ENCODE measurements at places on chromosomes 13 and 19.

DNA sequence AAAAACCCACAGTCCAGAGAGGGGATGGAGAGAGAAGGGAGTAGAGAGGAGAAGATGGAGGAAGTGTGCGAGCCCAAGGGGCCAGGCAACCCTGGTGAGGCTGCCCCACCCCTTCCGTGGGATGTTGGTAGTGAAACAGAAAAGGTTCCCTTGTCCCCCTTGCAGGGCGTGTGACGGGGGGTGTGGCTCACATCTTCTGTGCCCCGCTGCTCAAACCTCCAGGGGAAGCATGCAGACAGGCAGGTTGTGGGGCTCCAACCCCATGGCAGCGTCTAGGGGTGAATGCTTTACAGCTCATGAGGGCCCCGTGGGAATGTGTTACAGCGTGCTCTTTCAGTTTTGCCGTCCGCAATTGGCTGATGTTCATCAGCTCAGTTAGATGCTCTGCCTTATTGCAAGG is 14.7 kb upstream of the EVI5L start:
- DNase-seq = no peak
- H3K27ac ChIP-seq = no peak overlapping the region
- peaks cover 20% of the 10 kb centered on the region for H3K4me1 ChIP-seq
- no peaks in the 10 kb centered on the region for H3K36me3 ChIP-seq
- H3K27me3 ChIP-seq = no peaks in the 10 kb centered on the region

DNA sequence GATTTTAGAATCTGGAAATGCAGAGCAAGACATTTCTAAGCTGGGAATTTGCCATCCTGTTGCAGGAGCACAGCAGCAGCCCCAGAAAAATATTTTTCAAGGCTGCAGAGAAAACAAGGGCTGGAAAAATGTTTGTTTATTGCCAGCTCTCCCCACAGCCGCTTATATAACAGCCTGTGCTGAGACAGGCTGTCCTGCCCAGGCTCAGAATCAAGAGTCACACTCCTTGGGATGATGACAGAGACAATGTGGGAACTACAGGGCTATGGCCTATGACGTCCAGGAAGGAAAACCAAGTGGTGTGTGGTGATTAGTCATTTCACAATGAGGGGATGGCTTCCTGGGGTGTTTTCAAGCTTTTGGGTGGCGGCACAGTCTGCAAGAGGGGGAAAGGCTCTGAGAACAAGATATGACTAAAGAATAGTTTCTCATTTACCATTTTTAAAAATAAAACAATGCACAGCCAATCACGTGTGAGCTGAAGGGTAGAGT is 136.3 kb upstream of the SERP2 start:
- H3K27ac ChIP-seq = peak overlapping the region; percentile 78
- no peaks in the 10 kb centered on the region for H3K27me3 ChIP-seq
- H3K4me1 ChIP-seq = peaks cover 24% of the 10 kb centered on the region
- no peaks in the 10 kb centered on the region for H3K36me3 ChIP-seq
- no peak for DNase-seq

DNA sequence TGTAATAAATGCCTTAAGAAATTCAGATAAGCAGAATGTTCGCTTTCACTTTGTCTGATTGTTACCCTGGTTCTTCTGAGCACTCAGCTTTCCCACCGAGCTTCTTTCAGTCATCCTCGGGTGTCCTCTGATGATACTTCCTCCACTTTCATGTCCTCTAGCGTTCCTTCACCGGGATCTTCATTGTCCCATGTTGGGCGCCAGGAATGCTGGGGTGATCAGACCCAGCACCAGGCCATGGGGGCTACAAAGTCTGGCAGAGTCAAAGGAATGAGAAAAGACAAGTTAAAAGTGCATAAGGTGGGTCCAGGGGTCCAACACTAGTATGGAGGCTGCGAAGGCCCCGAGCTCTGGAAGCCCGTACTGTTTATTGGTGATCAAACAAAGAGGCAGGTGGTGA is 11.7 kb upstream of the C19orf84 start:
- no peak overlapping the region for H3K27ac ChIP-seq
- no peak for DNase-seq
- no peaks in the 10 kb centered on the region for H3K36me3 ChIP-seq
- H3K27me3 ChIP-seq = no peaks in the 10 kb centered on the region
- H3K4me1 ChIP-seq = no peaks in the 10 kb centered on the region

DNA sequence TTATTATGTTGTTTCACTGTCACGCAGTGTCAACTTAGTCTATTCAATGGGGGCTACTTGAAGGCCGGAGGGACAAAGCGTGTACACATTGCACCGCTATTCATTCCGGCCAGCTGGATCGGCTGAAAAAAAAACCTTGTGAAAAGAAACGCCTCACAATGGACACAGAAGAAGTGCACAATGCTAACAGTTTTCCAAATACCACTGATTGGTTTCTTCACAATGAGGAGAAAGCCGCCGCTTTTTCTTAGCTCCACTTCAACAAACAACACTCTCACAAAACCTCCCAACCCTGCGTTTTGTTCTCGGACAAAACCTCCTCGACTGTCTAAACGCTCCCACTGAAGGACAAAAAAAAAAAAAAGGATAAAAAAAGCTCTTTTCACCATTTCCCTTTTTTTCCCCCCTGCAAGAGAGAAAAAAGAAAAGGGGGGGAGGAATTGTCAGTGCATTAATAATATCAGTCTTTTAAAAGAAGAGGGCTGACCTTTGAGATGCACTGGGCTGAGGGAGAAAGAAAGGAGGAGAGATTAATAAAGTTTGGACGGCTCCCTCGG is 5.4 kb downstream of the SOX21 start:
- no peak for DNase-seq
- H3K27me3 ChIP-seq = peaks cover 65% of the 10 kb centered on the region
- H3K36me3 ChIP-seq = no peaks in the 10 kb centered on the region
- H3K27ac ChIP-seq = no peak overlapping the region

GRCh38 chr13:112445411-112446271 is 69.5 kb downstream of the SPACA7 start:
- H3K36me3 ChIP-seq = no peaks in the 10 kb centered on the region
- DNase-seq = no peak
- H3K4me3 ChIP-seq = no peak overlapping the region
- H3K4me1 ChIP-seq = no peaks in the 10 kb centered on the region
- H3K27ac ChIP-seq = no peak overlapping the region
- peaks cover 20% of the 10 kb centered on the region for H3K27me3 ChIP-seq

DNA sequence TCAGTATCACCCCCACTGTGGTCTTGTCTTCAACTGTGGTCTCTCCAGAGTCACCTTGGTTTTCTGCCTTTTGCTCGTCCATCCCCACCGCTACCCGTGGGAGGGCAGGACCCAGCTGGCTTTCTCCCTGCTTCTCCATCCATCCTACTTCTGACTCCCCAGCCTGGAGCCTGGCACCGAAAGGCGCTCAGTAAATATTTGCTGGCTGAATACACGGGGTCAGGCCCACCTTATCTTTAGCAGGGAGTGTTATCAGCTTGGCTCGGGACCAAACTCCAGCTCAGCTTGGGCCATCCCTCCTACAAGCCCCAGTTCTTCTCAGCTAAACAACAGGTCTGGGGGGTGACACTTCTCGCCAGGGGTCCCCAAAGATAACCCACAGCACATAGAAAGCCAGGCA is 62.0 kb upstream of the KLF2 start:
- H3K27me3 ChIP-seq = peaks cover 21% of the 10 kb centered on the region
- no peak overlapping the region for H3K27ac ChIP-seq
- DNase-seq = no peak
- H3K4me1 ChIP-seq = no peaks in the 10 kb centered on the region
- no peaks in the 10 kb centered on the region for H3K36me3 ChIP-seq
- no peak overlapping the region for H3K4me3 ChIP-seq

DNA sequence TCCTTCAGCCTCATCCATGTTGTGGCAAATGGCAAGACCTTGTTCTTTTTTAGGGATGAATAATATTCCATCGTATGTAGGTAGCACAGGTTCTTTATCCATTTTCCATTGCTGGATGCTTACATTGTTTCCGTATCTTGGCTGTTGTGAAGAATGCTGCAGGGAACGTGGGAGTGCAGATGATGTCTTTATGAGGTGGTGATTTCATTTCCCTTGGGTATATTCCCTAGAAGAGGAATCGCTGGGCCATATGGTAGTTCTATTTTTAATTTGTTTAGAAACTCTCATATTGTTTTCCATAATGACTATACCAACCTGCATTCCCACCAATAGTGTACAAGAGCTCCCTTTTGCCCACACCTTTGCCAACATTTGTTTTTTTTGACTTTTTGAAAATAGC is 186.3 kb upstream of the TMTC4 start:
- H3K4me1 ChIP-seq = no peaks in the 10 kb centered on the region
- DNase-seq = no peak
- no peak overlapping the region for H3K4me3 ChIP-seq
- no peaks in the 10 kb centered on the region for H3K36me3 ChIP-seq
- H3K27ac ChIP-seq = no peak overlapping the region
- no peaks in the 10 kb centered on the region for H3K27me3 ChIP-seq

DNA sequence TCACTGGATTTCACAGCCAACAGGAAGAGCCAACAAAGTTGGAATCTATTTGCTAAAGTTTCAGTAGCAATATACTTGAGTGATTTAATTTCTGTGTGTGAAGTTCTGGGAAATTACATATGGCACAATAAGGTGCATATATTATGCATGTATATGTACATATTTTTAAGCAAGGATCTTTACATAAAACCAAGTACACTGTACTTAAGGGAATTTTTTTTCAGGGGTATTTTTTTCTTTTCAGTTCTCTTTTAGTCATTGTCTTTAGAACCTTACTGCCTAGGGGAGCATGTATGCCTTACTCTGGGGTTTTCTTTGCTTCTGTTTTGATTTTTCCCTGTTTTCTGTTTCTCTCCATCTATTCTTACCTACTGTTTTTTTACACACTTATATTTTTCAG is 7.4 kb downstream of the RAP2A start:
- H3K4me3 ChIP-seq = no peak overlapping the region
- no peaks in the 10 kb centered on the region for H3K4me1 ChIP-seq
- no peak for DNase-seq
- H3K27ac ChIP-seq = no peak overlapping the region

- H3K36me3 ChIP-seq = no peaks in the 10 kb centered on the region
- no peak for DNase-seq
- peaks cover 74% of the 10 kb centered on the region for H3K27me3 ChIP-seq
- H3K27ac ChIP-seq = no peak overlapping the region
- no peaks in the 10 kb centered on the region for H3K4me1 ChIP-seq
These were observed 1.1 kb downstream of the COMP start for GRCh38 chr19:18789883-18790565.

DNA sequence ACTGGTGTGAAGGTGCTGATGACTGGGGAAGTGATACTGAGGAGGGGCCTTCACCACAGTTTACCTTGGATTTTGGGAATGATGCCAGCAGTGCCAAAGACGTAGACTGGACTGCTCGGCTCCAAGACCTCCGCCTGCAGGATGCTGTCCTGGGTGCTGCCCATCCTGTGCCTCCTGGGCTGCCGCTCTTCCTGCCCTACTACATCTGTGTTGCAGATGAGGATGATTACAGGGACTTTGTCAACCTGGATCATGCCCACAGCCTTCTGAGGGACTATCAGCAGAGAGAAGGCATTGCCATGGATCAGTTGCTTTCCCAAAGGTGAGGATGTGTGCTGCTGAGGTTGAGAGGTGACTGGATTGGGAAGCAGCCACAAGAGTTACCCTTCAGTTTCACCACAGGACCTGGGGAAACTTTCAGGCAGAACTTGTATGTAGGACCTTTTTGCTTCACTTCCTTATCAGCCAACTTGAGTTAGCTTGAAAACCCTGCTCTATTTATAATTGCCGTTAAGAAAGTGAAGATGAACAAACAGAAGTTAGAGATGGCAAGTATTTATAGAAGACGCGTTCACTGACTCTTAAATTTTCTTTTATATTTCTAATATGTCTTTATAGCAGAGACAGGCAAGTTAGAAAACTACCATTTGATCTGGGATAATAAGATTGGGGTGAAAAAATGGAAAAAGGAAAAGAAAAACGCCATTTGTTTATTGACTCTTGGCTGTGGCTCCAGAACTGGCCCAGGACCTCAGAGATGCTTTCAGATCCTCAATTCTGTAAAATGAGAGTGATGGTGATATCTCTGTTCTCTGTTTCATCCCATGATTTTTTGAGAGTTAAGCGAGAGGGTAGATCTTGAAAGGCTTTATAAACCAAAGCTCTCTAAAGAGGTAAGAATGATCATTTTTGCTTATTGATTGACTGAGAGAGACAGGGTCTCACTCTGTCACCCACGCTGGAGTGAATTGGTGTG is 5.3 kb downstream of the PDCD2L start:
- peaks cover 3% of the 10 kb centered on the region for H3K4me1 ChIP-seq
- peaks cover 12% of the 10 kb centered on the region for H3K36me3 ChIP-seq
- no peak overlapping the region for H3K27ac ChIP-seq
- no peaks in the 10 kb centered on the region for H3K27me3 ChIP-seq
- H3K4me3 ChIP-seq = no peak overlapping the region
- no peak for DNase-seq

- no peaks in the 10 kb centered on the region for H3K36me3 ChIP-seq
- H3K27me3 ChIP-seq = no peaks in the 10 kb centered on the region
- no peak overlapping the region for H3K4me3 ChIP-seq
- H3K27ac ChIP-seq = no peak overlapping the region
These were observed 27.2 kb downstream of the CNMD start for GRCh38 chr13:52712385-52712784.

- DNase-seq = no peak
- no peaks in the 10 kb centered on the region for H3K27me3 ChIP-seq
- H3K36me3 ChIP-seq = no peaks in the 10 kb centered on the region
- H3K27ac ChIP-seq = no peak overlapping the region
These were observed 74.0 kb upstream of the POMP start for GRCh38 chr13:28584873-28585381.

DNA sequence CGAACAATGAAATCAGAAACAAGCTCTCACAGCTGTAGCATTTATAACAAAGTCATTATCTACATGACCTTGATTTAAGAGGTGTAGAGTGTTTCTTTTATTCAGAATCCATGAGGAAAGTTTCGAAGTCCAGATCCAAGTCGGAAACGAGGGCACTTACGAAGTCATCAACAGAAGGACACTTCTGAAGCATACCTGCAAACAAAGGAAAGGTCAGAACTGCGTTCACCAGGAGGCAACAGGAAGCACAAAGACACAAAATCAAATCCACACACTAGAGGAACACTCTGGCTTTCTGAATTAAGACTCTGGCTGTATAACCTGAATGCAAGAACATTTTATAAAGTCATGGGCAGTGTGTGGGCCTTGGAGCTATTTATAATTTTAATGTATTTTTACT is 158.9 kb downstream of the MIPEP start:
- H3K4me1 ChIP-seq = no peaks in the 10 kb centered on the region
- H3K27ac ChIP-seq = no peak overlapping the region
- DNase-seq = no peak
- H3K4me3 ChIP-seq = no peak overlapping the region

GRCh38 chr13:39981056-39981455 is 325.6 kb downstream of the COG6 start:
- no peak overlapping the region for H3K27ac ChIP-seq
- H3K4me1 ChIP-seq = no peaks in the 10 kb centered on the region
- no peak overlapping the region for H3K4me3 ChIP-seq
- DNase-seq = no peak
- H3K27me3 ChIP-seq = peaks cover 3% of the 10 kb centered on the region
- no peaks in the 10 kb centered on the region for H3K36me3 ChIP-seq
